NCI-H345 (cell line): ENCODE measurements at places on chromosomes 13 and 19.

DNA sequence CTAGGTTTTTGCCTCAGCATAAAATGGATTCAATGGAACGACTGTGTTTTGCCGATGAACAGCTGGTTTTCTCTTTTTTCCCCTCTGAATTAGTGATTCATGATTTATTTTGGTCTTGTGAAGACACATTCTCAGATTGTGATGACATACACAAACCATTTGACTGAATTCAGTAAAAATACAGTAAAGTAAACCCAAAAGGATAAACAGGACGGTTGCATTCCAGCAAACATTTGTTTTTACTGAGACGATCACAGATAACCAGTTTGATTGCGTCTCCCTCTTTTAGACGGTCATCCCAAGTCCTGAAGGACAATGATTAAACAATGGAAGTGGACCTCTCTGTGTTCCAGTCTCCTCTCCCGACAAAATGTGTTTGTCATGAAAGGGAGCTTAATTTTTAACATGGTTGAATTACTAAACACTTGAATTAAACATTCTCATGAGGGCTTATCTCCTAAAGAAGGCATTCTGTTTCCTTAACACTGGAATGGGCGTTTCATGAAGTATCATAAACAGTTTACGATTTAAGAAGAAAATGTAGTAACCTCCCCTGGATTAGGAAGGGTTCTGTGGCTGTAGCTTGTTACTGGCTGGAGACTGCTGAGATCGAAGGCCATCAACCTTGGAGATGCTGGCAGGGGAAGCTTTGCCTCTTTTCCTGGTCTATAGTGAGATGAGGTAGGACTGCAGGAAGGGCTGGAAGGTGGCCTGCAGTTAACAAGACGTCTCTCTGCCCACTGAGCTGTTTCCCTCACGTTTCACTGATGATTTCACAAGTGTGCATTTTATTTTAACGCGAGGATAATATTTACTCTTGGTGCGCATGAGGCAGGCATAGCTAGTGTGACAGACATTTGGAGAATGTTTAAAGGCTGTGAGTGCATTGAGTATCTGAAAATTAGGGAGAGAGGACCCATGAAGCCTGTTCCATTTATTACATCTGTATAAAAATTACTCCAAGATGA, 457.9 kb downstream of the FGF9 start:
- DNase-seq = no peak

DNA sequence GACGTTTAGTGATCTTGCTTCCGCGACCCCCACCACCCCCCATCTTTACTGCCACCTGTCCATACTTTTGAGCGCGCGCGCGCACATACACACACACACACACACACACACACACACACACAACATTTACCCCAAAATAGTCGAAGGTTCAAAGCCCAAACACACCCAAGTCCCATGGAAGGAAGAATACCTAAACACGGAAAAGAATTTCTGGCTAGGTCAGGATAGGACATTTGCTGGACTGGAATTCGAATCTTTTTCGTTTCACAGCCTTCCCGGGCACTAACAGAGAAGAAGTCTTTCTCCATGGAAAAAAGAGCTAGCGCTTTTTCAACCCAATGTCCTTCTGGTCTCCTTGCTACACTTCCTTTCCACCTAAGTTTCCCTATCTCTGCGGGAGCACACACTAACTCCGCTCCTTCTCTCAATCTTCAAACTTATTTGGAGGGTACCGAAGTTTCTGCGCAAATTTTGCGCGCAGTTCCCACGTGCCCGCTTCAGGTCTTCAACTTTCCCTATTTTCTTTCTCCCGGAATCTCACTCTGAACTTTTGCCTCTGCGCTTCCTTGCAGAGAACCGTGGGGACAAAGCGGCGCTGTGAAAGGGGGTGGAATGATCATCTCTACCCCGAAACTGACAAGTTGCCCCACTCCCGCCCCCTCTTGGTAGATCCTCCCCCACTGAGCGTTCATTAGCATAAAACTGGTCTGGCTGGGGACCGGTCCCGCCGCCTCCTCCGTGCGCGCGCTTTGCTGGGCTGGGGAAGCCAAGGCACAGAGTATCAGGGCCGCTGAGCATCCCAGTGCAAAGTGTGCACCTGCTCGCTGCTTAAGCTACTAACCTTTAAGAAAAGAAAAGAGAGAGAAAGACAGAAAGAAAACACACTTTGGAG, 2.7 kb downstream of the DACH1 start:
- peak; percentile 58 for DNase-seq

GRCh38 chr13:30140973-30141372, 166.4 kb downstream of the KATNAL1 start:
- DNase-seq = no peak

- no peak for DNase-seq
Measured at GRCh38 chr19:6851359-6851758, 36.0 kb upstream of the ADGRE1 start.

DNA sequence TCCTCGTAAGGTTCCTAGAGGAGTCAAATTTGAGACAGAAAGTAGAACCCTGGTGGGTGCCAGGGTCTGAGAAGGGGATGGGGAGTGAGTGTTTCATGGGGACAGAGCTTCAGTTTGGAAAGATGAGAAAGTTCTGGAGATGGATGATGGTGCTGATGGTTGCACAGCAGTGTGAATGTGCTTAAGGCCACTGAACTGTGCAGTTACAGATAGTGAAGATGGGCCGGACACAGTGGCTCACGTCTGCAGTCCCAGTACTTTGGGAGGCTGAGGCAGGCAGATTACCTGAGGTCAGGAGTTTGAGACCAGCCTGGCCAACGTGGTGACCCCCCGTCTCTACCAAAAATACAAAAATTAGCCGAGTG, 917 bp downstream of the SPC24 start:
- no peak for DNase-seq

- no peak for DNase-seq
Measured at GRCh38 chr13:75294110-75294509, 187.9 kb downstream of the TBC1D4 start.

GRCh38 chr13:25967144-25967543, 84.7 kb downstream of the SHISA2 start:
- DNase-seq = no peak

DNA sequence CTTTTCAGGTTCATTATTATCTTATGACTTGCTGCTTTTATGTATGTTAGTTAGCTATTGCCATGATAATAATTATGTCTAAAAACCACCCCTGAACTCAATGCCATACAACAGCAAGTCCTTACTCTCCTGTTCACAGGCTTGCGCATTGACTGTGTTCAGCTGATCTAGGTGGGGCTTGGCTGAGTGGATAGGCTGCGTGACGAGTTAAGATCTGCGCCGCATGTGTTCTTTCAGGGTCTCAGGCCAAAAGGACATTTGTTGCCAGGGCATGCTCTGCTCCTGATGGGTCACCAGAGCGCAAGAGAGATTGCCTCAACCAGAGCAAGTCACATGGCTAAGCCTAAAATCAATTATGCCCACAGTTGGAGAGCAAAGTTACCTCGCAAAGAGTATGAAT, 859 bp downstream of the ZNF568 start:
- no peak for DNase-seq

- no peak for DNase-seq
Measured at GRCh38 chr13:88459331-88459730, 788.2 kb downstream of the SLITRK5 start.

- DNase-seq = peak; percentile 50
Measured at GRCh38 chr19:3073159-3073563, 10.9 kb upstream of the TLE5 start.

GRCh38 chr19:41887711-41888382, 4.9 kb downstream of the ARHGEF1 start:
- no peak for DNase-seq

GRCh38 chr13:84431646-84432045, 549.4 kb upstream of the SLITRK1 start:
- no peak for DNase-seq

- DNase-seq = no peak
Measured at GRCh38 chr19:18861235-18861634, 29.5 kb downstream of the UPF1 start.

GRCh38 chr19:30590596-30591229, 218.5 kb downstream of the ZNF536 start:
- no peak for DNase-seq

- DNase-seq = peak; percentile 57
Measured at GRCh38 chr19:45499196-45500180, 1.2 kb downstream of the PPM1N start.

GRCh38 chr13:24338721-24339120, 29.3 kb downstream of the C1QTNF9 start:
- no peak for DNase-seq

GRCh38 chr13:113618455-113618854, 33.9 kb downstream of the TFDP1 start:
- DNase-seq = no peak

DNA sequence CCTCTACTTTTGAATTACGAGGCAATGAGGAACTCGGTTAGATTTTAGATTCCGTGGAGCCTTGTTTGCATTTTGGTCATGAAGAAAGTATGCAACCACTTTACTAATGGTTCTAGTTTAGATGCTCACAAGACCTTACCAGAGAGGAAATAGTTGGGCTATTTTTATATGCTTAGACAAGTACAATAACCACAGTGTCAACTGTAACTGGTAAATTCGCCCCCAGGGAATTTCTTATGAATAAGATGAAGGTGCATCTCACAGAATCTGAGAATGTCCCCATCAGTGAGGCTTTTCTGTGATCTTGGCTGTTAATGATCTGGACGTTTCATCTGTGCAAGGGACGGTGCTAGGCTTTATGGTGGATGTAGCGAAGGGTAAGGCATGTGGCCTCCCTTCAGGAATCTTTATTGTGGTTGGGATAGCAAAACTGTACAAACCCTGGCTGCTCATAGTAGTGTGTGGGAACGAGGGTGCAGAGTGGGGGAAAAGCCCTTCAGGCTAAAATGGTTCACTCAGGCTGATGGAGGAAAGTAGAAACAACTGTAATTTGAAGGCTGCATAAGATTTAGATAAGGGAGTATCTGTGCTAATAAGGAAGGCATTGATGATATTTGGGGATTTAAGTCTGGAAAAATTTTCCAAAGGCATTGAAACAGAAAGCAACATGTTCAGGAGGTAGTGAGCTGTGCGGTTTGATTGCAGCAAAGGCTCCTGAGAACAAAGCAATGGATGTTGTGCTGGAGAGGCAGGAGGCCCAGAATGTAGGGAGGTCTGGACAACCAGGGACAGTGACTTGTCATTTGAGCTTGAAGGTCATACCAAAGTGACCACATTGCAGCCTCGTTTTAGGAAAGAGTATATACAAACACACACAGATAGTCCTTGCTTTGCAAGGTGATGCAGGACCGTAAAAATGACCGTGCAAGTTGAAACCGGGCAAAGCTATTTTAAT, 28.4 kb downstream of the UBAC2 start:
- no peak for DNase-seq

DNA sequence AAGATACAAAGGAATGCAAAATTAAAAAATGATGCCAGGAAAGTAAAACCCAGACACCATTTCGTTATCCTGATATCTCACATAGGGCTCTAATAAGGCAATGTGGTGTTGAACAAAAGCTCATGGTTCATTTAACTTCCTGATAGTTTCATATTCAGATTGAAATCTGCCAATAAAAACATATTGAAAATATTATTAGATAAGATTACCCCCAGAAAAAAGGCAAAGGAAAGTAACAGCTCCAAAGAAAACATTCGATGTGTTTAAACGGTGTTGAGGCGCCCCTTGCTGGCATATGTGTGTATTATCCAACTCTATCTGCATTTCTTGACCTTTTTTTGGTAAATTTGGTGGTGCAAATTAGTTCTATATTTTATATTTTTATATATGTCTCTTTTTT, 75.9 kb downstream of the ESD start:
- peak; percentile 22 for DNase-seq

GRCh38 chr19:38658462-38659306, 11.2 kb downstream of the ACTN4 start:
- peak; percentile 89 for DNase-seq

DNA sequence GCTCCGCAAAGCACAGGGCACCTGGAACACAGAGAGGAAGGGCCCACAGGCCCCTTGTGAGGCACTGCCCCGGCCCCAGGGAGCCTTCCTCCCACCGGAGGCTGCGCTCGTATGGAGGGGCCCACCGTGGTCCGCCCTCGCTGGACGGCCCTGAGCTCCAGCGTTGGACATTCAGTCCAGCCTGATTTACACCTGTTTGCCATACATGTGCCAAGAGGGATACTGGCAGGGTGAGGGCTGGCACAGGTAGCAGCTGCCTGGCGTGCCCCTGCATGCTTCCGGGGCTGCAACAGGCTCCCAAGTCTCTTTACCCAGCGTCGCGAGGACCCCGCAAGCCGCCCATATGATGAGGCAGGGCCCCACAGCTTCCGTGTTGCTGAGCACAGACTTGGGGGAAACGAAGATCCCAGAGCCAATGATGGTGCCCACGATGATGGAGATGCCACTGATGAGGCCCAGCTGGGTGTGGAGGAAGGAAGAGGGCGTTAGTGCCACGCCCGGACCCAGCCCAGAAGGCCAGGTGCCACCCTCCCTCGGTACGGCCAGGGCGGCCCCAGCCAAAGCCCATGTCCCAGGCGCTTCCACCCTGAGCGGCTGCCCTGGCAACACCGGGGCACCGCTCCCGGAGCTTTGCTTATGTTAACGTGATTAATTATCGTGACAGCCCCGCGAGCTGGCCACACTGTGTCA, 5.1 kb downstream of the SLC7A9 start:
- DNase-seq = no peak

DNA sequence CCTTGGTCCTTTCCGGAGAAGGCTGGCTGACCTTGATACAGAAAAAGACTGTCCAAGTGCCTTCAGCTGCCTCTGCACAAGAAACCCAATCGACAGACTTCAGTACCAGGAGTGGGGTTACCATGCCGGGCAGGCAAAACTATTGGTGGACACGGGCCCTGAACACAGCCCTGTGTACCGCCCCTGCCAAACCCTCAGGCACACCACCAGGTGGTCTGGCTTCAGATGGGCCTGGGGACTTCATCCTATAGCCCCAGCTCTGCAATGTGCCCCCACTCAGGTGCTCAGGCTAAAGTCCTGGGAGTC, 17.5 kb downstream of the TCF3 start:
- no peak for DNase-seq

GRCh38 chr13:108060111-108060510, 155.2 kb downstream of the LIG4 start:
- DNase-seq = no peak

DNA sequence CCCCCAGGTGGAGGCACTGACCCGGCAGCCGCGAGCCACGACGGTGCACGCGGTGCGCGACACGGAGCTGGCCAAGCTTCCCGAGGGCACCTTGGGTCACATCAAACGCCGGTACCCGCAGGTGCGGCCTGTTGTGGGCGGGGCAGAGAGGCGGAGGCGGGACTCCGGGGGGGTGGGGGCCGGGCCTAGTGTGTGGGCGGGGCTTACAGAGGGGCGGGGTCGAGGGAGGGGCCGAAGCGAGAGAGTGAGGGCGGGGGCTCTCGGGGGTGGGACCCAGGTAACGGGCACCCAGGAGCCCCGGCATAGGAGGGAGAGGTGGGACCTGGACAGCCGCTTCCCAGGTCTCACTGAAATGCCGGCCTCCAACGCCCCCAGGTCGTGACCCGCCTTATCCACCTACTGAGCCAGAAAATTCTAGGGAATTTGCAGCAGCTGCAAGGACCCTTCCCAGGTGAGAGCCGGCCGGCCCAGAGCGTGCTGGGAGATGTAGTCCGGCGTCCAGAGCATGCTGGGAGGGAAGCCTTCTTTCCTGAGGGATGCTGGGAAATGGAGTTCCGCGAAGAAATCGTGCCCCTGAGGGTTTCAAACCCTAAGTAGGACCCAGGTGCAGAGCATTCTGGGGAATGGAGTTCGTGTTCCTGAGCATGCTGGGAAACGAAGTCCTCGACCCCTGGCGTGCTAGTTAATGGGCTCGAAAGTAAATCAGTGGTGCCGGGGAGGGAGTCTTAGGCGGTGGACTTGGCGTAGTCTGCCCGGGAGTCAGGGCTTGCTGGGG, 15.7 kb downstream of the PNPLA6 start:
- DNase-seq = peak; percentile 7
